ENCODE measurements at places on chromosomes 5 and 9.
A peak's percentile ranks its signal among the peaks of the same experiment; 100 is the strongest.

GRCh38 chr5:147483961-147484707, 25.7 kb downstream of the DPYSL3 start:
- no peak for DNase-seq

GRCh38 chr9:75071530-75072122, 16.3 kb downstream of the NMRK1 start:
- DNase-seq = peak; percentile 73

GRCh38 chr5:84830265-84830664, 445.6 kb upstream of the EDIL3 start:
- no peak for DNase-seq

DNA sequence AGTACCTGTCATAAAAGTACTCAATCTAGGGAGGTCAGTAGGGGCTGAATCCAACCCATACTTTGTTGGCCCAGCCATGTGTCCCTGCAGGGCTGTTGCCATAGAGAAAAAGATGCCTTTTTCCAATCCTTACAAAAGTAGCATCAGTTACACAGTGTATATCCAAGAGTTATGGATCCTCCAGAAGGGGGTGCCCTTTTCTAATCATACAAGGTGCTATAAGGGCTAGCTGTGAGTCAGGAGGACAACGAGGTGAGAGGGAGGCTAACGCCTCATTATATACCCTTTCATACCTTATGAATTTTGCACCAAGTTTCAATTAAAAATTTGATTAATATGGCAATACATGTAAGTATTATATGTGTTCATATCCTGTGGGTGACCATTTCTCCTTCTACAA, 4.8 kb downstream of the KIAA0825 start:
- DNase-seq = no peak

DNA sequence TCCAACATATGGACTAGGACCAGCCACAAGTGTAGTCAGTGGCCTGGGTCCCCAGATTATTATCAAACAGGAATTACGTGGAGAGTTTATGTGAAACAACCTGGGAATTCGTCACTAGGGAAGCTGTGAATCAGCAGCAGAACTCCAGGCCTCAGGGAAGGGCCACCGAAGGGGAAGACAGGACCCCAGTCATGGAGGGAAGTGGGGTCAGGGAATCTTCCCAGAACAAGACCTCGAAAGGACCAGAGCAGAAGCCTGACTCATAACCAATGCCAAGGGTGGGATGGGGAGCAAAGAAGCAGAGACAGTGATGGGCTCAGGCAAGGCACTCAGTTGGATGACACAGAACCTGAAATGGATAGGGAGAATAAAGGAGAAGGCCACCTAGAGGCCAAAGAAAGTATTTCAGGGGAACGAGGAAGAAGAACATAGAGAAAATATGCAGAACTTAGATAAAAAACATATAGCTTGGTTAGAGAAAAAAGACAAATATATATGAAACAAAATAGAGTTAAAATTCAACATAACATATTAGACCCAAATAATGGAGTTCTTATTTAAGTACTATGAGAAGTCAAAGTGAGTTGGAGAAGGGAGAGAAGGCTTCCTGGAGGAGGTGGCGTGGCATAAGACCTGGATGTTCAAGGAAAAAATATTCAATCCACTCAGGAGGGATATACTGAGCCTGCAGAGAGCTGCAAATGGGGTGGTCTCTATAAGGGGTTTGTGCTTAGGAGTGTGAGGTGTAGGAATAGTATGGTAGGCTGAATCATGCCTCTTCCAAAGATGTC, 66.7 kb upstream of the CAST start:
- no peak for DNase-seq

- no peak for DNase-seq
Measured at GRCh38 chr9:114634387-114634786, 23.2 kb downstream of the TEX53 start.

DNA sequence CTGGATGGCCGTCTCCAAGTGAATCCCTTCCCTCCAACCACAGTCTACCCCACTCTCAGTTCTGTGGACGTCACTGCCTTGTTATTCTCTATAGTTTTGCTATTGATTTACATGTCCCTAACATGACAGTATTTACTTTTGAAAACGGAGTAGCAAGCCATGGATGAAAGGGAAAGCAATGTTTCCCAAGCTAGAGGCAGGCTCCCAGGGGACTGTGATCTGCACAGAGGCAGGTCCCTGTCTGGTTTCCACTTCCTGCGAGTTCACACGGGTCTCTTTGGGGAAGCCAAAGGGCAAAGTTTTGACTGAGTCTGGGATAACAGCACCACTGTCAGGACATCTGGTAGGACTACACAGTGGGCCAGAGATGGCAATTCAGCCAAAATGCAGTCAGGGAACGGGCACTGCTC, 12.7 kb downstream of the C9orf153 start:
- DNase-seq = no peak

GRCh38 chr5:58299256-58299655, 160.6 kb downstream of the PLK2 start:
- no peak for DNase-seq

DNA sequence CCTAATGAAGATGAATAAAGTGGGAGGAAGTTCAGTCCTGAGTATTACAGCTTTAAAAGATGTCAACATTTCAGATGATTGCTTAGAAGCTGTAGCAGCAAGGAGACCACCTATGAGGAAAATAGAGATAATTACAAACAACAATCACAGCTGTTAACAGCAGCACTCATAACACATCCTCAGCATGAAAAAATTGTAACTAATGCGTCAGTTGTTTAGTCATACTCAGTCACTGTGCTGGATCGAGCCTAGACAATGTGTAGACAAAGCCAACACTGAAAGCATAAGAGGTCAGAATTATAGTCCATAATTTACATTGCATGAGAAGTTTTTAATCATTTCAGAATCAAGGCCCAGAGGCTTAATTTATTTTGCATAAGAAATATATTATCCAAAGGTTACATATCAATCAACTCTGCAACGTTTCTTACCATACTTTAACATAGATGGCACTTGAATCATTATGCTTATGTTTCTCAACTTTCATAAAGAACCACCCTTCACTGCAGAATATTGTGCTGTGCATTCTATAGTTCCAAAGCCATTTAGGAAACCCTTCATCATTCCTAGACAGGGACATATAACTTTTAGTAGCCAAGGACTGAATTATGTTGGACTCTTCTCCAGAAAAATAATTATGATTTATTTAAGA, 60.2 kb upstream of the HAPLN1 start:
- no peak for DNase-seq

DNA sequence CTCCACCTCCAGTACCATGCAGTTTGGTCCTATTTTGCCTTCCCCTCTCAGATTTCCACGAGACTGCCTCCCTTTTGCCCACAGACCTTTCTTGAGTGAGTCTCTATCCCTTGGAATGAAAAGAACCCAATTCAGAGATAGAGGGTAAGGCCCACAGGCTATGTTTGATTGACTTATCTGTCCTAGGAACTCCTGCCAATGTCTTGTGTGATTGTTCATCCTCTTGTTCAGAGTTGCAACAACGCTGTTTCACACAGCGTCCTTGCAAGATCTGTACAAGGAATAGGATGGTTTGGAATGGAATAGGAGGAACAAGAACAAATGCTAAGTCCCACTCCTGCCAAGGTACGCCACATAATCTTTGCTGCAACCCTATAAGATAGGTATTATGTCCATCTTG, 142.2 kb upstream of the ABCA1 start:
- DNase-seq = no peak

GRCh38 chr5:147565524-147565923, 55.7 kb upstream of the DPYSL3 start:
- no peak for DNase-seq

DNA sequence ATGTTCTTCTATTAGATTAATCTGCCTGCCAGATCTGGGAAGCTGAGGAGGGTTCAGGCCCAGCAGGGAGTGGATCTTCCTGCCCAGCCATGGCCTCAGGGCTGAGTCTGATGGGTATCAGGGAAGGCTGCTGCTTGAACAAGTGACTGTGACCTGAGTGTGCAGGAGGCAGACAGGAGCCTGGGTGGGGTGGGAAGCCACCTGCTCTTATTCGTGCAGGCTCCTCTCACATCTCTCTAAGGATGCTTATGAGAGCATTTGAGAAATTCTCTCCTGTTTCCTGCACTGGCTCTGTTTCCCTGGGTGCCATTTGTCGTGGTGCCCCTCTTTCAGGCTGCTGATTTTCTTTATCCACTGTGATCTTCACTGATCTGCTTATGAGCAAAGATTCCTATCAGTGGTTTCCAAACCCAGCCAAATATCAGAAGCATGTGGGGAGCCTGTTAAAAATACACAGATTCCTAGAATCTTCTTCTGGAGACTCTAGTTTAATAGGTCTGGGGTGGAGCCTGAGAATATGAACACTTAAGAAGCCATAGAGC, 2.1 kb downstream of the RGS3 start:
- no peak for DNase-seq

GRCh38 chr9:12464910-12465512, 228.2 kb upstream of the TYRP1 start:
- DNase-seq = no peak

DNA sequence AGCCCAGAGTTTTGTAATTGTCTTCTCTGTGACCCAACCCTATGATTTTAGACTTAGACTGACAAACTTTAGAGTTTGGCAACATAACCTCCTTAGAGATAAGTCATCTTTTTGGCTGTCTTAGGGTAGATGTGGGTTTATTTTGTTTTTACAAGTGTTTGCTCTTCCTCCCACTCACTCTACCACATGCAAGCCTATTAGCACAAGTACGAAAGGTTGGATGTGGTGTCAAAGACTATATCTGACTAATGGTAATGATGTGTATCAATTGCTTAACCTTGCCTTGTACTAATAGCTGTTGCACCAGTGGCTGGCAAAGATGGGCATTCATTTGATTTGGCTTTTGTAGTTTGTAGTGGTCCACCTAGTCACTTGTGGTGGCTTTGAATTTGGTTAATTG, 46.5 kb downstream of the SLC25A46 start:
- no peak for DNase-seq

- DNase-seq = no peak
Measured at GRCh38 chr5:147968855-147969254, 62.5 kb upstream of the C5orf46 start.

DNA sequence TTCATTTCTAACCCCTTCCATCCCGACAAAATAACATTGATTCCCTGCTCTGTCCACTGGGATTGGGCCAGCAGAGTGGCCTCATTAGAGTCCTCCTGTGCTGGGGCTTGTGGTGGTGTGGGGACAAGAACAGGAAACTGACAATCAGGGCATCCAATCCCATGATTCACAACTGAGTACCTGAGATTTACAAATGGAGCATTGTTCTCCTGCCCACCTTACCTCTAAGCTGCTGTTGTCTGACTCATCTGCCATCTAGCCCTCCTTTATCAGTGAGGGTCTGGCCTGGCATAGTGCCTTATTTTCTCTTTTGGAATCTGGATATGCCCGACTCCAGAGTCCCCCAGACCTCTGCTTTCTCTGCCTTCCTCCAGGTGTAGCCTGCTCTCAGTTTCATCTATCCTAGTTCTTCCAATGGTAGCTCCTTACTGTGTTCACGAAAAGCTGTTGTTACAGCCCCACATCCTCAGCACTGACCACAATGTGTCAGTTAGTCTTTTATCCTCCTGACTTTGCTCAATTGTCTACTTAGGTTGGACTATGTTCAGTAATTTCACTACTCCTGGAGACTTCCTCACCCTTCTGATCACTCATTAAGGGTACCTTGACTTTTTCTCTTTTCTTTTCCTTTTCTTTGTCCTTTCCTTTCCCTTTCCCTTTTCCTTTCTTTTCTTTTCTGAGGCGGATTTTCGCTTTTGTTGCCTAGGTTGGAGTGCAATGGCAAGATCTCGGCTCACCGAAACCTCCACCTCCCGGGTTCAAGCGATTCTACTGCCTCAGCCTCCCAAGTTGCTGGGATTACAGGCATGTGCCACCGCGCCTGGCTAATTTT, 13.4 kb downstream of the WNT8A start:
- no peak for DNase-seq

- no peak for DNase-seq
Measured at GRCh38 chr5:78660401-78660800, 11.8 kb upstream of the LHFPL2 start.

DNA sequence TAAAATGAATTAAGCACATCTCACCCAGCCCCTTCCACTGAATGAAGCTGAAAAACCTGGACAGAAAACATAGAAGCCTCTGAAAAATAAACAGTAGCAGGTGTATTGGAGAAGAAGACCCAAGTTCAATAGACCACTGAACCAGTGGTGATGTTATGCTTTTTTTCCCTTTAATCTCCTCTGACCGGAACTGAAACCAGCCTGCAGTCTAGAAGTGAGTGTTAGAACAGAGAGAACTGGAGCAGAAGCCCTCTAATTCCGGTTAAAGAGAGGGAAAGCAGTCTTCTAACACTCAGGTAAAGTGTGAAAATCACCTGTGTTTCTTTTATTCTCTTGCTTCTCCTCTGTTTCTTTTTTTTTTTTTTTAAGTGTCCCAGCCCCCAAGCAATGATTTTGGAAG, 83.5 kb upstream of the CCL21 start:
- no peak for DNase-seq

DNA sequence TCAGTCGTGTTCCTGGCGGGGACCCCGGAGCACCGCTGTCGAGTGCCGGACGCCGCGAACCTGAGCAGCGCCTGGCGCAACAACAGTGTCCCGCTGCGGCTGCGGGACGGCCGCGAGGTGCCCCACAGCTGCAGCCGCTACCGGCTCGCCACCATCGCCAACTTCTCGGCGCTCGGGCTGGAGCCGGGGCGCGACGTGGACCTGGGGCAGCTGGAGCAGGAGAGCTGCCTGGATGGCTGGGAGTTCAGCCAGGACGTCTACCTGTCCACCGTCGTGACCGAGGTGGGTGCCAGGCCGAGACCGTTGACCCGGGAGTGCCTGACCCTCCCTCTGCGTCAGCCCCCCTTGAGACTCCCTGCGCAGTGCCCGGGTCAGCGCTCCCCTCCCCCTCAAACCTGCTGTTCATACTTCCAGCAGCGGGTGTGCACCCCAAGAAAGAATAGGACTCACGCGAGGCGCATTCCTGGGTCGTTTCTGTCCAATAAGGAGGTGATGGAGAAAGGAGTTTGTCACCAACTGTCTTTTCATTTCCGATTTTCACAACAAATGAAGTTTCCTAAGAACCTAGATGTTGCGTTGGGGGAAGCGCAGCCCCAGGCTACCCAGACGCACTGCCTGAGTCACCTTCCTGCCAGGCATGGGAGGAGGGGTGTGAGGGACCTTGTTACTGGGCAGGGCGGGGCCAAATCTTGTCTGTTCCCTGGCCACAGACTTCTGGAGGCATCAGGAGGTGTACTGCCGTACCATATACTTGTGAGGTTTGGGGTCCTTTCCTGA, 722 bp downstream of the SLC22A4 start:
- DNase-seq = peak; percentile 72

DNA sequence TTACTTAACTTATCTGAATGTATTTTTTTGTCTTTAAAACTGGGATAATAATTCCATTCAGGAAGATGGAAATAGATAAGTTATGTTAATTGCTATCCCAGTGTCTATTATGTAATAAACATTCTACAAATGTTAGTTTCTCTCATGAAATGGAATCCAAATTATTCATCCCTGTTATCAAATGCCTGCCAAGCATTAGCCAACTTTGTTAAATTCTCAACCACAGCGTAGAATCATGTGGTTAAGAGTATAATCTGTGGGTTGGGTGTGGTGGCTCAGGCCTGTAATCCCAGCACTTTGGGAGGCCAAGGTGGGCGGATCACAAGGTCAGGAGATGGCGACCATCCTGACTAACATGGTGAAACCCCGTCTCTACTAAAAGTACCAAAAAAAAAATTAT, 912.9 kb upstream of the SEMA6A start:
- no peak for DNase-seq

GRCh38 chr5:56984445-56984844, 32.5 kb upstream of the MIER3 start:
- no peak for DNase-seq

GRCh38 chr5:154162539-154163151, 27.9 kb upstream of the GALNT10 start:
- no peak for DNase-seq

- no peak for DNase-seq
Measured at GRCh38 chr9:1726993-1727759, 288.0 kb upstream of the SMARCA2 start.

- DNase-seq = no peak
Measured at GRCh38 chr9:134318941-134319305, 7.3 kb upstream of the RXRA start.

Measured in activated naive CD4-positive, alpha-beta T cell treated with anti-CD3 and anti-CD28 coated beads, Interleukin-2, amount 50 U/mL, for 16 hours (primary cell).